Activated naive CD4-positive, alpha-beta T cell treated with anti-CD3 and anti-CD28 coated beads, Interleukin-2, amount 10 ng/mL, durations not matched to agents 5 hours and 36 hours (primary cell): ENCODE measurements at places on chromosomes 7 and 10. TPM values are rescaled to one million over a fixed set of nuclear protein-coding genes. Genes with fewer than 3 reads are reported as not detected.

Gene ANXA8
- total RNA-seq: 0.24 TPM

Gene POU6F2
- total RNA-seq: not detected

Gene UCN3
- not detected for total RNA-seq

Gene LRCH4
- total RNA-seq: 238 TPM

Gene STARD3NL
- total RNA-seq: 16.9 TPM

Gene GALNT17
- total RNA-seq: not detected

Gene EGR2
- total RNA-seq: 2.0 TPM

Gene RELN
- not detected for total RNA-seq

Gene RAB18
- total RNA-seq: 72.0 TPM

Gene LGI1
- total RNA-seq: not detected

Gene AGAP9
- 5.5 TPM for total RNA-seq
